Activated CD8-positive, alpha-beta memory T cell treated with anti-CD3 and anti-CD28 coated beads, Interleukin-2, amount 10 ng/mL, durations not matched to agents 7 days and 5 days (primary cell): ENCODE measurements at places on chromosomes 6 and 20.

DNA sequence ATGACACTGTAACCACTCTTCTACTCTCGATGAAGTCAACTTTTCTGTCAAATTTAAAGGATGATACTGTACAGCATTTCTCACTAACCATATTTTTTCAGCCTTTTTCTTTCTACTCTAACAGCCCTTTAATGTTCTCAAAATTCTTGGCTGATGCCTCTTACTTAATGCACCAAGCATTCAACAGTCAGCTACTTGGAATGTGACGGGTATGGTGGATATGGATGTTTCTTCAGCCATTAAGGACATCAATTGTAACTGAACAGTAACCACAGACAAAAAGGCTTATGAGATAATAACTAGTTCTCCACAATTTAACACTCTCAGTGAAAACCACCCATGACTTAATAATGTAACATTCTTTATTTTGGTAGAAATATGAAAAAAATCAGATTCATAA, 467.2 kb upstream of the ZNF337 start:
- no peak for DNase-seq
- H3K4me1 ChIP-seq = no peaks in the 10 kb centered on the region
- H3K36me3 ChIP-seq = no peaks in the 10 kb centered on the region
- H3K27me3 ChIP-seq = peaks cover 9% of the 10 kb centered on the region
- H3K4me3 ChIP-seq = no peak overlapping the region

DNA sequence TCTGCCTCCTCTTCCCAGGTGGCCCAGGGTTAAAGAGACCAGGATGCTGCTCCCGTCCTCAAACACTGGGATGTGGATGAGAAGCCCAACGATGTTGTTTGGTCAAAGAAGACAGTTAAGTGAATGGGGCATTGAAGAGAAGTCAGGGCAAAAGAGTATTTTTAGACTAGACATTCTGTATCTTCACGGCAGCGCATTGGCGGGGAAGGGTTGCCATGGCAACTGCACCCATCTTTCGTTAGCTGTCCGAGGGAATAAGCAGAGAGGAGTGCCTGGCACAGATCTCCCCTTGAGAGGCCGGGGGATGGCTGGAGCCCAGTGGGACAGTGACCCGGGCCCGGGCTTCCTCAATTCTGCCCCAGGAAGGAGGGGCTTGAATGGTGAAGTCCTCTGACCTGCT, 56.4 kb upstream of the GPR31 start:
- peaks cover 11% of the 10 kb centered on the region for H3K4me1 ChIP-seq
- H3K27ac ChIP-seq = no peak overlapping the region
- no peak overlapping the region for H3K4me3 ChIP-seq
- no peak for DNase-seq
- no peaks in the 10 kb centered on the region for H3K36me3 ChIP-seq

- peaks cover 2% of the 10 kb centered on the region for H3K36me3 ChIP-seq
- H3K27me3 ChIP-seq = peaks cover 23% of the 10 kb centered on the region
- peaks cover 2% of the 10 kb centered on the region for H3K4me1 ChIP-seq
- DNase-seq = no peak
- no peak overlapping the region for H3K4me3 ChIP-seq
- no peak overlapping the region for H3K27ac ChIP-seq
Observed at GRCh38 chr6:71887744-71888230, 1.4 kb downstream of the RIMS1 start.

DNA sequence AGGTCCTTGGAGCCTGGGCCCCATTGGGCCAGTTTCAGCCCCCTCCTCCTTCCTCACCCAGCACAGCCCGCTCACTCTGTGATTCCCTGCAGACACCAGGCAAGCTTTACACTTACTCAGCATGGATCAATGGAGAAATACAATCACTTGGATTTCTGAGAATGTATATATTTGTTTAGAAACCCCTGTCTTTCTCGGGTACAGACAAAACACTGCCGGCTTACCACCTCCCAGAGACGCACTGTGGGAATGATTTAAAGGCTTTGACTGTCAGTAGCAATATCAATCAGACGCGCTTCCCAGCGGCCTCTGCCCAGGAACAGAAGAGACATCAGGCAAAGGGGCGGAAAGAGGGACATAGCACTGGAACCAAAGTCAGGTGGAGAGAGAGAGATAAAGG, 186.5 kb downstream of the MAFB start:
- no peaks in the 10 kb centered on the region for H3K27me3 ChIP-seq
- H3K4me1 ChIP-seq = peaks cover 8% of the 10 kb centered on the region
- no peak overlapping the region for H3K27ac ChIP-seq
- no peak for DNase-seq

- H3K4me3 ChIP-seq = no peak overlapping the region
- H3K27me3 ChIP-seq = no peaks in the 10 kb centered on the region
- no peaks in the 10 kb centered on the region for H3K4me1 ChIP-seq
- DNase-seq = no peak
- no peak overlapping the region for H3K27ac ChIP-seq
Observed at GRCh38 chr6:63968650-63969049, 333.0 kb downstream of the PHF3 start.
